LHCN-M2 (cell line): ENCODE measurements at places on chromosomes 7 and 10.

DNA sequence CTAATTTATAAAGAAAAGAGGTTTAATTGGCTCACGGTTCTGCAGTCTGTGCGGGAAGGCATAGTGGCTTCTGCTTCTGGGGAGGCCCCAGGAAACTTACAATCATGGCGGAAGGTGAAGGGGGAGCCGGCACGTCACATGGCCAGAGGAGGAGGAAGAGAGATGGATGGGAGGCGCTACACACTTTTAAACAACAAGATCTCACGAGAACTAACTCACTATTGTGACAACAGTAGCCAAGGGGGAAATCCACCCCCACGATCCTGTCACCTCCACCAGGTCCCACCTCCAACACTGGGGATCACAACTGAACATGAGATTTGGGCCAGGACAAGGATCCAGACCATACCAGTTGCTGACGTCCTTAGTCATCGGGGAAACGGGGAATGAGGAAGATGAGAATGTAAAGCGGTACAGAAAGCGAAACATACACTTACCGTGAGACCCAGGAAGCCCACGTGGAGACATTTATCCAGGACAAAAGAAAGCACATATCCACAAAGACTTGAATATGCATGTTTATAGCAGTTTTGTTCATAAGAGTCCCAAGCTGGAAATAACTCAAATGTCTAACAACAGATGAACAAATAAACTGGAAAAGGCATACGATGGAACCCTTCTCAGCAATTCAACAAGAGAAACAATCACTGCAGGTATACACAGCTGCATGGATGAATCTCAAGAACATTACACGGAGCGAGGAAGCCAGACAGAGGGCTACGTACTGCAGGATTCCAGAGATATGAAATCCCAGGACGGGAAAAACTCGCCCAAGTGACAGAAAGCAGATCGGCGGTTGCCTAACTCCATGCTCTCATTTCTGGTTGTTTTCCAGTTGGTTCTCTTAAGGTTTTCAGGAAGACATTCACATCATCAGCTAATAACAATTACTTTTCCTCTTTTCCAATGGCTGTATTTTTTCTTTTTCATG lies 26.2 kb upstream of the INPP5A start:
- no peak for DNase-seq

- no peak for DNase-seq
These were observed 493.2 kb downstream of the TYW1 start for GRCh38 chr7:67489881-67490280.

- no peak for DNase-seq
These were observed 117.5 kb downstream of the NEURL1 start for GRCh38 chr10:103610921-103611511.

DNA sequence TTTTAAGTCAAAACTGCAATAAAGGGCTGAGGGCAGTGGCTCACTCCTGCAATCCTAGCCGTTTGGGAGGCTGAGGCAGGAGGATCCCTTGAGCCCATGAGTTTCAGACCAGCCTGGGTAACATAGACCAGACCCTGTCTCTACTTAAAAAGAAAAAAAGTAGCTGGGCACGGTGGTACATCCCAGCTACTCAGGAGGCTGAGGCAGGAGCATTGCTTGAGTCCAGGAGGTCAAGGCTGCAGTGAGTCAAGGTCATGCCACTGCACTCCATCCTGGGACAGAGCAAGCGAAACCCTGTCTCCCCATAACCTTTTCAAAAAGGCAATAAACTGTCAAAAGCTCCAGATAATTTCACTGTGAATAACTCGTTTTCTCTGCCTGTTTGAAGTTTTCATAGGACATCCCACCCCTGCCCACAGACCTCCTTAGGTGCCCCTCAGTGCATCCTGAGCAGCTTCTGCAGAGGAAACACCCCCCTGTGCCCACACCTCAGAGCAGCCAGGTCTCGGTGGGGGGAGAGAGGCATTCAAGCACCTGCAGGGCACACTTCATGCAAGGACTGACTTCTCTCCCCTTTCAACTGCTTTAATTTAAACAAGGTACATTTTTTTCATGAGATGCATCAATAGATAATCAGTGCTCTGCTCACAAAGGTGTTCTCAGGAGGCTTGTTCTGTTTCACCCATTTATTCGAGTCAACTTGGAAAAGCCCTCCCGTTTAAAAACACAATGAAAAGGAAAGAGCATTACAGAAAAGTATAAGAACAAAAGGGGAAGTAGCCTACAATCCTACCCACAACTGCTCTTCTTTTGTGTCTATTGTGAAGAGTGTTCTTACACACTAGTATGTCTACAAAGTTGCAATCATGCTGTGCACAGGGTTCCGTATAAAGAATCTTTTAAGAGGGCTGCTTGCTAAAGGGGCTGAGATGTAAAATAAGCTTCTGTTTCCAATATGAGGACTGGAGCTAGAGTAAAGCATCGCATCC lies 104.9 kb downstream of the KMT2E start:
- DNase-seq: no peak

GRCh38 chr7:69868921-69869320 lies 270.6 kb downstream of the AUTS2 start:
- DNase-seq: no peak
